Pulmonary artery endothelial cell (primary cell): ENCODE measurements at places on chromosomes 5 and 9. TPM values are rescaled to one million over a fixed set of nuclear protein-coding genes. Genes with fewer than 3 reads are reported as not detected.

GRCh38 chr9:75027187-75028107, 646 bp downstream of the CARNMT1 start:
- peak; percentile 1 for DNase-seq

- DNase-seq, result no peak
These were observed 11.9 kb downstream of the EHMT1 start for GRCh38 chr9:137630679-137631078.

DNA sequence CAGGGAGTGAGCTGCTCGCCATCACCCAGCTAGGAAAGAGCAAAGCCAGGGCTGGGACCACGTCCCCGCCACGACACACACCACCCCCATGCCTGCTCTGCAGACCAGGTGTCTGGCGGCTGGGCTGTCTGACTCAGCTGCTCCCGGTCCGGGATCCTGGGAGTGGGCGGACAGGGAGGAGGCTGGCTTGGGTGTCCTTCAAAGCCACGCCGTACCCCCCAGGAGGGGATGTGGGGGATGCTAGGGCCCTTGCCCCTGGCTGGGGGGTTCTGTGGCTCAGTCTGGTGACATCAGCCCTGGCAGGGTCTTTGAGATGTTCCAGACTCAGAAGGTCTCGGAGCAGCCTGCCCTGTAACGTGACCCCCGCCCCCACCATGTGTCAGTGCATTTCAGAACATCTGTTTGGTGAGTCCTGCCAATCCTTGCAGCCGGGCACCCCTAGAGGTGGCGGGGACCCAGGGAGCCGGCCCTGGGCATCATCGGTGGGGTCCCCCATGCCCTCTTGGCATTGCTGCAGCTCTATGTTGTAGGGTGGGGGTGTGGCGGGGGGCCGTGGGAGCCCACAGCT, 62.3 kb downstream of the HMCN2 start:
- DNase-seq, result no peak

DNA sequence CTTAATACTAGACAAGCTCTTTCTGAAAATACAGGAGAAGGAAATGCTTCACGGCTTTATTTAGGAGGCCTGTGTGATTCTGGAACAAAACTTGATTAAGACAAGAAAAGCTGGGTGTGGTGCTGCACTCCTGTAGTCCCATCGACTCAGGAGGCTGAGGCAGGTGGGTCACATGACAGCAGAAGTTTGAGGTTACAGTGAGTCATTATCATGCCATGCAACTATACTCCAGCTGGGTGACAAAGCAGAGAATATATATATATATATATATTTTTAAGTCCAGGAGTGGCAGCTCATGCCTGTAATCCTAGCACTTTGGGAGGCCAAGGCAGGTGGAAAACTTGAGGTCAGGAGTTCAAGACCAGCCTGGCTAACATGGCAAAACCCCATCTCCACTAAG, 33.1 kb upstream of the SPIN1 start:
- no peak for DNase-seq

- no peak for DNase-seq
These were observed 28.9 kb downstream of the CDH9 start for GRCh38 chr5:27009540-27009915.

DNA sequence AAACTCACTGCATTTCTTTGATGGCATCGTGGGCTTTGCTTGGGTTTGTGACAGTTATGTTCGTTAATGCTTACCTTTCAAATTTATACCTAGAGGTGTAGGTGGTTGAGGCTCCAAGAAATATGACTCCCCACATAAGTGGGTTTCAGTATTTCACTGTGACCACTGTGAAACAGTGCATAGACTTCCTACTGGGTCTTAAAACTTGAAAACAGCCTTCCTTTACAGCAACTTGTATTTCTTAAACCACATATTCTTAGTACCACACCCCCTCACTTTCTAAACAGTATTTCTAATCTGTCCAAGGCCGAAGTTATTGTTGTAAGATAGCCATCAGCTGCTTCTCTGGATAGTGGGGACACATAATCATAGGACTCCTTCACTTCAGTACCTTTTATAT, 48.3 kb downstream of the TMEFF1 start:
- DNase-seq, result no peak

DNA sequence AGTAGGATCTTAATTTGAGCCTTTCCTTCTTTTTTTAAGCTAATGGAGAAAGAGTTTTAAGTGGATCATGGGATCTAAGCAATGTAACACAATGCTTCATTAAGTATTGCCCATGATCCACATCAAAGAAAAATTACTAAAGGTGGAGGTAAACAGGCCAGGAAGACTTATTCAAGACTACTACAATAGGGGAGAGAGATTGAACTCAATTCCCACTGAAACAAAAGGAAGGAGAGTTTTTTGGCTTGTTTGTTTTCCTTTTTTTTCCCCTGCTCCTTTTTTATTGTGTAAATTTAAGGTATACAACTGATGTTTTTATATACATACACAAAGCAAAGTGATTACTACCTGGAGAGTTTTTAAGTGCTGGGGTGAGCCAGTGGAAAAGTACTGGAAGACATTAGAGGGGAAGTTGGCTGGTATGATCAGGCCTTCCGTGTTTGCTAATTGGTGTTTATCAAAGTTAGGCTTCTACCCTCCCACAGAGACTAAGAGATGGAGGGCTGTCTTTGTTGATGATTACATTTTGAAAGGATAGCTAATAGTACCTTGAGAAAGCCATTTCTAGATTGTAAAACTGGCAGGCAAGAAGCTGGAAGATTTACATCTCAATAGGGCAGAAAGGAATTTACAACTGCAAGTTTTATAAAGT, 262.7 kb downstream of the CHSY3 start:
- DNase-seq, result no peak

DNA sequence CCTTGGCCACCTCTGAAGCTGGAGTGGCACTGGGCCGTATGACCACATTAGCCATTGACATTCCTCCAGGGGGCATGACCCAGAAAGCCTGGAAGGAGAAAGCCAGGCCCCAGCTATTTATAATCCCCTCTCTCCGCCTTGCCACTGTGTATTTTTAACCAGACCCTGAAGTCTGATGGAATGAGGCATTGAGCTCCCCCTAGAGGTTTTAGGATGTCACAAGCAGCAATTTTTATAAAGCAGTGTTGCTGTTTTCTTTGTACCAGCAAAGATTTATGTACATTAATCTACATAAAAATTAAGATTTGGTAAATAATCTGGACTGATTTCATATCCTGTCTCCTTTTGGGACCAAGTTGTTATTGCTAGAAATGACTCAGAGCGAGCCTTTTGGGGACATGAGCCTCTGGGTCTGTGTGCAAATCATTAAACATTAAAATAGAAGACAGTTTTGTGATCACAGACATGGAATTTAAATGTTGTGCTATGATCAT, 127.1 kb downstream of the TRIO start:
- DNase-seq, result no peak

- DNase-seq, result no peak
These were observed at the start of gene SLC4A9 for GRCh38 chr5:140360101-140360500. SLC4A9 (plus strand) TSS chr5:140360194; CDS start chr5:140360237, 43 bp downstream.

DNA sequence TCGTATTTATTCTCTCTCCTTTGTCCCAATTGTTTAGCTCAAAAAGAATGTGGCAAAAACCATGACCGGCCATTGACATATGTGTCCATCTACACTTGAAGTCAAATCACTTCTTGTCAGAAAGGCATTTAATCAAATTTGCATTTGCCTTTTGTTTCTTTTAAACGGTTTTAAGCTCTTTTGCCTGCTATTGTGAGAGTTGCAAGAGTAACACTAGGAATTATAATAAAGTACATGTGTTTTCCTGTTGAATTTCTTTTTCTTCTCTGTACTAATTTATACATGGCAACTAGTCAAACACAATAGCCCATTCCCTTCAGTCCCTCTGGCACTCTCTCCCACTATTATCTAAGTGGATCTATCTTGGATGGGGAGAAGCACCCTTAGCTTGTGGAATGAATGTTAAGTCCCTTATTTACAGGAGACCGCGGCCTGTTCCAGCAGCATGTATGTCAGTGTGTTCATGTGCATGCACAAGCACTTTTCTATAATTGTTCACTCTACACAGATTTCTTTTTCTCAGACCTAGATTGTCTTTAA, 3.2 kb downstream of the ADAMTSL1 start:
- DNase-seq, result no peak

DNA sequence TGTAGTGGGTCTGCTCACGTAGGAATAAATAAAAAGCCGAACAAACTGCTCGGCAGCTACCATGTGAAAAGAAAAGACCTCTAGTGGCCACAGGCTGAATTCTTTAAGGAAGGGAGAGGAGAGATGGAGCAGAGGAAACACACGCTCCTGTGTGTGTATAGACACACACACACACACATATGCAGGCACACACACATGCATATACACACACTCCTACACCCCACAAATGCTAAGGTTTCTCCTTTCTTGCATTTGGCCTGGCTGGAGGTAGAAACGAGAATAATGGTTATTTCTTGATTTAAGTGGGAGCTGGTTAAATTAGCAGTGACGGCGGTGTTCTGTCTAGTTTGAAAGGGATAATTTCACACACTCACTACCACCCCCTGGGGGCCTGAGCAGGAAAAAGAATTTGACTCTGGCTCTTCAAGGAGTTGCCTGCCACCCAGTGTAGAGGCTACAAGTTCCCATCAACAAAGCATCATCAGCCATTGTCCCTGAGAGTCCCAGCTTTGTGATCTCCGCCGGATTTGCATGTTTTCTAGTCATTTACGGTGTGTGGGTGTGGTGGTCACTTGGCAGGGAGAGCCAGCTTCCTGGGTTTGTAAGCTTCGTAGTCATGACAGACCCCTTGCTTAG, at the start of gene INSYN2B:
Gene INSYN2B, minus strand, starts transcription at position 78 of the 636 bp plus-strand sequence. CDS start 96,597 bp downstream, outside the sequence.
- DNase-seq, result peak; percentile 57

DNA sequence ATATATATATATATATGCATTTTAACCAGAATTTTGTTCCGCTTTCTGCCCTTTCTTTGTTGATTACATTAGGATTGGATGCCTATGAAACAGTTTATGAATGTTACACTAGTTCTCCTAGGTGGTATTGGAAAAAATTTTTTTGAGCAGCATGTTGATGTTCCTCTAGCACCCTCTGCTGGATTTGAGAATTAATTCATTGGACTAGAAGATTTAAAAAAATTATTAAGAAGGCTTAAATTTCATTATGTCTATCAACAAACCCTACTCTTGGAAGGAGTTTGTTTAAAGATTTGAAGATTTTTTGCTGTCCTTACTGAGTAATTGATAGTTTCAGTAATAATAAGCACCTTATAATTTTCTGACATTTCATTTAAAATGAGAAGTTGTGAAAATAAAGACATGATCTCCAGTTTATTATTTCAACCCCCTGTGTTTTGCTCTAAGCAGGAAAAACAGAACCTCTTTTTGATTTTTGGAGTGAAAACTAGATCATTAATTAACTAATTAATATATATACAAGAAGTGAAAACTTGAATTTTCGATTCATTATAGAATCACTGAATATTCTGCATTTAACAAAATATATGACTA, 89.6 kb downstream of the CCDC171 start:
- DNase-seq, result no peak

DNA sequence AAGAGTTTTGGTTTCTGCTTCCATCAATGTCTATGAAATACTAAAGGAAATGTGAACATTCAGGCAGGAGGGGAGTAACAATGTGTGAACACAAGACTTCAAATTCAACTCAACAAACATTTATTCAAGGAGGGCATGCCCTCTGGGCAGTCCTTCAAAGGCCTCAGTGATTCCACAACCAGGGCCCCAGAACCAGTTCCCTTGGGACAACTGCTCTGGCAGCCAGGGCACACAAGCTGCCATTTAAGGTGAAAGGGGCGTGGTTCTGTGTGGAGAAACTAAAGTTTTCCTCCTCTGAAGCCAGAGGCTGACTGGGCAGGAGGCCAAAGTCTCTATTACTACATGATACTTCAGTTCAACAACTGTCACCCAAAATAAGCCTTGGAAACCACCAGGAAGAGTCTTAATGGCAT, 3.2 kb downstream of the RBM18 start:
- DNase-seq, result no peak

DNA sequence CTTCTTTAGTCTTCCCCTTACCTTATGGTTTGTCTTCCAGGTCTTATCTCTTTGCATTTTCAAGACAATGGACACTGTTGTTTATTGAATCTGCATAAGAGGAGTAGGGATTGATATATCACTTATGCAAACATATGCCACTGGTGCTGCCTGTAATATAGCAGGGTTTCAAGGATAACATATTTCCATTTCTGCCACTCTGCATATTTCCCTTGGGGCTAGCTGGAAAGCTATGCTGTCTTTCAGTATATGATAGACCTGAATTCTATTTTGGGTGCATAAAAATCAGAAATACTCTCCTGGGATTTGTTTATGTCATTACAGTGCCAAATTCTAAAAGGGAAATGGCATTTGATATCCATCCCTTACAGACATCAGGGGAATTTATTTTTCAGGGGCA, 400.2 kb downstream of the TLR4 start:
- no peak for DNase-seq

- DNase-seq, result no peak
These were observed 21.0 kb downstream of the TNFSF15 start for GRCh38 chr9:114784721-114785279.

DNA sequence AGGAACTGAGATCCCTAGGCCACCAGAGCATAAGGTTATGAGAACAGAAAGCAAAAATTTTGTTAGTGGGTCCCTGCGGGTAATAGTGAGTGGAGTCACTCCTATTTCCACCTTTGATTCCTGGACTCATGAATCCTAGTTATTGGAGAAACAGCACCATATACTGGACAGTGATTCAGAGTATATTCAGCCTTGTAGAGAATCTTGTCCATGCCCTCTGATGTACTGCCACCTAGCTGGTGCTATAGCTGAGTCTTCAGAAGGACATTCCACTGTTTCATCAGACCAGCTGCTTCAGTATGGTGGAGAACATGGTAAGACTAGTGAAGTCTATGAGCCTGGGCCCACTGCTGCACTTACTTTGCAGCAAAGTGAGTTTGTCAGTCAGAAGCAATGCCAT, 25.0 kb upstream of the ITGA2 start:
- no peak for DNase-seq

DNA sequence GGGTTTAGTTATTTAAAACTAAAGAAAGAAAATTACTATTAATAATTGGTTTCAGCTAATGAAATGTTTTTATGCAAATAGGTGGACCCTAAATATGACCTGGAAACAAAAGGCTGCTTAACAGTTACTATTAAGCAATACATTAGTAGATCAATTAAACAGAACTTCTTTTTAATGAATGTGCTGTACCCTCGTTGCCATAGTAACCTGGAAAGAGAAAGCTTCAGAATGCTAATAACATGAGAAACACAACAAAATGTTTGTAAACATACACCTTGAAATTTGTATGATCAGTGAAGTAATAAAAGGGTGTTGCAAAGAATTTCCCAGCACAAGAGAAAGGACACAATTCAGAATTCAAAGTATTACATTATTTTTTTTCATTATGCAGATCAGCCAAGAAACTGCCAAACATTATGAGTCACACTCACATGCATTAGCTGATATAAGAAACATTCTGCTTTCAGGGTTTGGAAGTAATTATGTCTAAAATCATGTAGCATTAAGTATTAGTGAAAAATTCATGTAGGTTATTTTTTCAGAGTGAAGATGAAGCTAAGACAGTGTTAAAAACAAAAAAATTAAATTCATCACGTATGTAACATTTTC, 348.3 kb downstream of the ISL1 start:
- no peak for DNase-seq

- DNase-seq, result no peak
These were observed 482.7 kb downstream of the RAB3C start for GRCh38 chr5:59065554-59065953.

The INSL6 gene
- not detected in 2 replicates for total RNA-seq

The MAMDC2 gene
- 26.4 and 37.7 TPM in 2 replicates for total RNA-seq

The NRG2 gene
- total RNA-seq, result 0.46 and 0.71 TPM in 2 replicates

The CARD9 gene
- 0.59 and 1.1 TPM in 2 replicates for total RNA-seq

The PCDHB7 gene
- total RNA-seq, result 0.28 and 0.40 TPM in 2 replicates

The APBA1 gene
- 7.1 and 14.0 TPM in 2 replicates for total RNA-seq

The UAP1L1 gene
- 15.4 and 17.0 TPM in 2 replicates for total RNA-seq

The SPATA31A3 gene
- not detected in 2 replicates for total RNA-seq

The CEL gene
- 0.07 and 0.18 TPM in 2 replicates for total RNA-seq

The SLC31A2 gene
- 5.2 and 6.2 TPM in 2 replicates for total RNA-seq

The PPP3R2 gene
- total RNA-seq, result not detected in 2 replicates

The DIAPH1 gene
- total RNA-seq, result 42.7 and 52.6 TPM in 2 replicates

The SPATA31D4 gene
- not detected in 2 replicates for total RNA-seq

The OLFM1 gene
- 0.13 and 0.46 TPM in 2 replicates for total RNA-seq
